ENCODE measurements at places on chromosomes 2 and 18.

DNA sequence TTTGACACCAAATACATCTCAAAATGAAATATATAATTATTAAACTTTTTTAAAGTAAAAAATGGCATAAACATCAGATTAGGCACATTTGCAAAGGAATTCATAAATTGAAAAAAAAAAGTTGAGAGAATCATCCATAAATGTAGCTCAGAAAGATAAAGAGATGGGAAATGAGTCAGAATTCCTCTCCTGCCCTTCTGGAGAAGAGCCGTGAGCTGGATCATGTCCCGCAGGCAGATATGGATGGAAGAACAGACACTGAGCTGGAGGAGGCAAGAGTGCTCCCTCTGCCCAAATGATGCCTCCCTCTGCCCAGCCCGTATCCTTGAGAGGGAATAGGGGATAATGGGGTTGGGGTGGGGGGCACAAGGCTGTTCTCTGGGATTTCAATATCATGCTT is 190.9 kb downstream of the TFCP2L1 start:
- DNase-seq: no peak

GRCh38 chr2:123116595-123116994 is 908.5 kb upstream of the CNTNAP5 start:
- no peak for DNase-seq

- no peak for DNase-seq
Observed at GRCh38 chr2:30157616-30158015, 10.8 kb downstream of the YPEL5 start.

DNA sequence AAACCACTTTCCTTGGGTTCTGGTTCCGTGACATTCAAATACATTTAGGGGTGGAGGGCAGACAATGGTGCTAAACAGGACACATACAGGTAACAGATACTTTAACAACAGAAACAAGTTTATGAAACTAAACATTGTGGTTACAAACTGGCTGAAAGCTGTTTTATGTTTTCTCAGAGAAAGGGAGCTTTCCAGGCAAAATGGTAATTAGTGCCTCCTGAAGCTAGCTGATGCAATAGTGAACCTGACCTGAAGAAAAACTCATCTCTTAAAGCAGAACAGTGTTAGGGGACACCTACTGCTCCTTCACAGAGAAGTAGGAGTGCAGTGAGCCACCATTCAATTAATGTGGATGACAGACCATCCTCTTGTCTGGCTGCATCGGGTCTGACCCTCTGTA is 138.9 kb downstream of the CCDC148 start:
- no peak for DNase-seq

- DNase-seq: no peak
Observed at GRCh38 chr2:64359171-64359891, 94.6 kb upstream of the LGALSL start.
